ENCODE measurements at places on chromosomes 2 and 18. TPM values are rescaled to one million over a fixed set of nuclear protein-coding genes. Genes with fewer than 3 reads are reported as not detected.

- H3K36me3 ChIP-seq: no peaks in the 10 kb centered on the region
- DNase-seq: peak; percentile 21
- no peak overlapping the region for H3K4me3 ChIP-seq
- no peak overlapping the region for H3K27ac ChIP-seq
- H3K27me3 ChIP-seq: no peaks in the 10 kb centered on the region
Observed at GRCh38 chr2:236665572-236666118, 96.0 kb downstream of the ACKR3 start.

GRCh38 chr2:241534701-241535375, 23.7 kb upstream of the BOK start:
- no peak overlapping the region for H3K27ac ChIP-seq
- no peaks in the 10 kb centered on the region for H3K36me3 ChIP-seq
- H3K4me3 ChIP-seq: no peak overlapping the region
- no peaks in the 10 kb centered on the region for H3K4me1 ChIP-seq
- DNase-seq: no peak

- H3K4me3 ChIP-seq: no peak overlapping the region
- peaks cover 23% of the 10 kb centered on the region for H3K36me3 ChIP-seq
- DNase-seq: no peak
- H3K27ac ChIP-seq: no peak overlapping the region
- peaks cover 4% of the 10 kb centered on the region for H3K4me1 ChIP-seq
- H3K27me3 ChIP-seq: no peaks in the 10 kb centered on the region
Observed at GRCh38 chr2:106117882-106118684, 76.0 kb downstream of the UXS1 start.

- no peaks in the 10 kb centered on the region for H3K36me3 ChIP-seq
- H3K4me3 ChIP-seq: no peak overlapping the region
- H3K4me1 ChIP-seq: no peaks in the 10 kb centered on the region
- H3K27me3 ChIP-seq: no peaks in the 10 kb centered on the region
- no peak overlapping the region for H3K27ac ChIP-seq
Observed at GRCh38 chr2:122031544-122032263, 276.3 kb downstream of the TSN start.

DNA sequence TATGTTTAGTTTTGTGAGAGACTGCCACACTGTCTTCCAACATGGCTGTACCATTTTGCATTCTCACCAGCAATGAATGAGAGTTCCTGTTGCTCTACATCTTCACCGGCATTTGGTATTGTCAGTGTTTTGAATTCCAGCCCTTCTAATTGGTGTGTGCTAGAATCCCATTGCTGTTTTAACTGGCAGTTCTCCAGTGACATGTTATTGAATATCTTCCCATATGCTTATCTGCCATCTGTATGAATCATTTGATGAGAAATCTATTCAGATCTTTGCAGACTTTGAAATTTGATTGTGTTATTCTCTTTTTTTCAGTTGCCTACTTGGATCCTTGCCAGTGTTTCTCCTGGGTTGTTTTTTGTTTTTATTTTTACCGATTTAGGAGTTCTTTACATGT, 99.0 kb downstream of the SNTG2 start:
- no peaks in the 10 kb centered on the region for H3K4me1 ChIP-seq
- no peak overlapping the region for H3K27ac ChIP-seq
- no peak for DNase-seq

DNA sequence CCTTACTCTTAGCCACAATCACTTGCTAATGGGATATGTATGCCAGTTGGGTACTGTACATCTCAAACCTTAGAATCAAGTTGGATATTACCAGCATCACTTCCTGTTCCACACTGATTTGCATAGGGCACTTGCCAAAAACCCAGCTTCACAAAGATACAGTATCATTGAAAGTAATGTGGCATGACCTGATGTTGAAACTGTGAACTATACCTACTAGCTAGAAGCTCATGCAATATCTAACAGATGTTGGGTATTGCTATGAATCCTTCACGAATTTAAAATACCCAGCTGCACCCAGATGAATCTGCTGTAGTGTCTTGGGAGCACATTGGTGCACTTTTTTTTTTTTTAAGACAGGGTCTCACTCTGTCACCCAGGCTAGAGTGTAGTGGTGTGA, 6.5 kb upstream of the STAMBP start:
- H3K36me3 ChIP-seq: no peaks in the 10 kb centered on the region
- H3K4me3 ChIP-seq: no peak overlapping the region
- no peaks in the 10 kb centered on the region for H3K4me1 ChIP-seq
- DNase-seq: no peak
- H3K27me3 ChIP-seq: peaks cover 10% of the 10 kb centered on the region
- H3K27ac ChIP-seq: no peak overlapping the region

DNA sequence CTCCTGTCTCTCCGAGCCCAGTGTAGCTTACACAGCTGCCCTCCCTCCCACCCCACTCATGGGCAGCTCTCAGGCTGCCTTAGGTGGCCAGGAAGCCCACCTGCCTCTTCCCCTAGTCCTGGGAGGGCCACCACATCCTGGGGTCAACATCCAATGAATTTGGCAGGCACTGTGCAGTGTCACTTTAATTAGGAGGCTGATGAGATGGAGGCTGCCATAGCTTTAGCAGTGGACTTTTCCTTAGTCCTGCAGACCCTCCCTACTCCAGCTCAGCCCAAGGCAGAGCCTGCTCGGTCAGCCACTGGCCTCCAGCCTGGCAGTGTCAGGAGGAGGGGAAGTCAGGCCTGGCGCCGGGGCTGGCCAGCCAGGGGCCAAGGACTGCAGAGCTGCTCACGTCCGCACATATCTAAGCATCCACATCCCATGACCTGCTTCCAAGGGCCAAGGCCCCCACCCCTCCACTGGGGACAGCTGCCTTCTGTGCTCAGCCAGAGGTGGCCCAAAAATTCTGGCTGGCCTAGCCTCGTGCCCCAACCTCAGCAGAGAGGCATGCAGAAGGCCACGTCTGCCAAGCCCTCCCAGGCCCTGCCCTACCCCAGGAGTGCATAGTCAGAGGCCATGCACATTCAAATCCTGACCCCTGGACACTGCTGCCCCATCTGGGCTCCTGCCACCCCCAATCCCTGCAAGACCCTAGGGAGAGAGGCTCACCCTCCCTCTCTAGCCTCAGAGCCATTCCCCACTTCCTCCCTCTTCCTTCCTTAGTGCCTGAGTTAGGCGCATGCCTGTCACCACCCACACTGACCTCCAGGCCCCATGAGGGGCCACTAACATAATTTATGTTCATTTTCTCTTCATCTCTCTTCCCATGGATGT, 33.1 kb downstream of the ADRA2B start:
- peaks cover 4% of the 10 kb centered on the region for H3K4me1 ChIP-seq
- H3K27me3 ChIP-seq: peaks cover 4% of the 10 kb centered on the region
- no peak overlapping the region for H3K27ac ChIP-seq
- no peaks in the 10 kb centered on the region for H3K36me3 ChIP-seq
- H3K4me3 ChIP-seq: no peak overlapping the region

DNA sequence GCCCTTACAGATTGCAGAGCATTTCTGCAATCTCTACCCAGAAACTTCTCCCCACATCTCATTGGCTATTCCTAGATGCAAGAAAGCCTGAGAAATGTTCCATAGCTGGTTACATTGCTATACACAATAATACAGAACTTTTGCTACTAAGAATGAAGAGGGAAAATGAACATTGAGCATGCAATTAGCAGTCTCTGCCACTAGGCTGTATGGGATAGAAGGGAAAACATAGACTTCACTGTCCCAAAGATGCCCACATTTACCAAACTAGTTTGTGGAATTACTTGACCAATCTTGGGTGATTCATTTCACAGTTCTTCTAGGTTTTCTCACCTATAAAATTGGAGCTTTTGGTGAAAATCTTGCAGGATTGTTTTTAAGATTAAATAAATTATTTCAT, 265.7 kb upstream of the NT5C1B start:
- no peak overlapping the region for H3K4me3 ChIP-seq
- H3K27ac ChIP-seq: no peak overlapping the region
- H3K36me3 ChIP-seq: no peaks in the 10 kb centered on the region

- peak overlapping the region; percentile 3 for H3K27ac ChIP-seq
- H3K4me1 ChIP-seq: no peaks in the 10 kb centered on the region
- DNase-seq: no peak
- no peaks in the 10 kb centered on the region for H3K27me3 ChIP-seq
- H3K4me3 ChIP-seq: no peak overlapping the region
Observed at GRCh38 chr2:228675646-228676045, 494.2 kb upstream of the SPHKAP start.

DNA sequence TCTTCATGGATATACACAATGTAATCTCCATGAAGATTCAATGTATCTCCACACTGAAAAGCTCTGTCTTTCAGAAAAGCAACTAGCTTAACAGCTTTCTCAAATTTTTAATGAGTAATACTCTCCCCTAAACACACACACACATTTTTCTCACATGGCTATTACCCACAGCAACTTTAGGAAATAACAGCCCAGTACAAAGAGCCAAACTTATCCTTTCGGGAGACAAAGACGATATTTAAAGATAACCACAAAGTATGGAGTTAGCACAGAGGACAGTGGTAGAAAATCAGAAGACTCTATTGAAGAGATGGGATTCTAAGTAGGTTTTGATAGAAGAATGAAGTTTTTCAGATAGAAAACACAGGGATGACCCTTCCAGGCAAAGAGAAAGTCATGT, 394.9 kb upstream of the TRIB2 start:
- no peak overlapping the region for H3K27ac ChIP-seq
- H3K4me1 ChIP-seq: peaks cover 30% of the 10 kb centered on the region
- no peaks in the 10 kb centered on the region for H3K27me3 ChIP-seq

DNA sequence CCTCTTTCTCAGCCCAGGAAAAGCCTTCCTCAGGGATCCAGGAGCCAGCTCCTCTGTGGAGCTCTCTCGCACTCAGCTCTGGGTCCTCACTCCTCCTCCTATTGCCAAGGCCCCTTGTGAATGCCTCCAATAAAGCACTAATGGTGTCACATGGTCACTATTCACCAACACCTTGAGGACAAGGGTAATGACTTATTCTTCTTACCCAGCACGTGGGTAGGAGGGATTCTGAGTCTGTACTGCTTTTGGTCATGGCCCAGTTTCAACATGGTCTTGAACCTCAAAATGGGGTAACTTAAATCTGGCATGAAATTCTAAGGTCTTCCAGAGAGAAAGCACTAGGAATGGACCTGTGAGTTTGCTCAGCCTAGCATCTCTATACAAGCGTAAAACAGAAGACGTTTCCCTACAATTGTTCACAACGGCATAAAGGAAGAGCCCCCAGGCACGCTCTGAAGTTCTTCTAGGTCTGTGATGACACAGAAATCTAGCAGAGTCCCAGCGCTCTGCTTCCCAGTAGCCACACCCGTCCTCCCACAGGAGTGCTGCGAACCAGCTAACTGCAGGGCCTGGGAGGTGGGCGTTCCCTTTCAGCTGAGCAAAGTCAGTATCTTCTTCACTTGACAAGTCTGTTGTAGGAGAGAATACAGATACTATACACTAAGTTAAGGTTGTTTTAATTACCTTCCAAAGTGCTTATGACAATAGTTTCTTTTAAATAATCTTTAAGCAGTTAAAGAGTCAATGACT, 14.6 kb upstream of the KIDINS220 start:
- H3K4me1 ChIP-seq: peaks cover 3% of the 10 kb centered on the region
- no peak overlapping the region for H3K27ac ChIP-seq
- peaks cover 4% of the 10 kb centered on the region for H3K27me3 ChIP-seq
- H3K36me3 ChIP-seq: no peaks in the 10 kb centered on the region

DNA sequence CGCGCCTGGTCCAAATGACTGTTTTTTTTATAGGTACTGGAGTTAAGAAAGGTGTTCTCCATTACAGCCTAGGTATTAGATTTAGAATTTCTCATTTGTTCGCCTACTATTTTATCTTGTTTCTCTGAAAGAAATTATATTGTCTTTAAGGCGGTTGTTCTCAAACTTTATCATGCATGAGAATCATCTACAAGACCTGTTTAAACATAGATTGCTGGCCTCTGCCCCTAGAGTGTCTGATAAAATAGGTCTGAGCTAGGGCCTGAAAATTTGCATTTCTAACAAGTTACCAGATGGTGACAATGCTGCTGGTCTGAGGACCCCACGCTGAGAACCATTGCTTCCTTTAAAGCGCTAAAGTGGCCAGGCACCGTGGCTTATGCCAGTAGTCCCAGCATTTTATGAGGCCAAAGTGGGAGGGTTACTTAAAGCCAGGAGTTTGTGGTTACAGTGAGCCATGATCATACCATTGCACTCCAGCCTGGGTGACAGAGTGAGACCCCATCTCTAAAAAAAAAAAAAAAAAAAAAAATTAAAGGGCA, 34.0 kb upstream of the RNF138 start:
- H3K4me1 ChIP-seq: no peaks in the 10 kb centered on the region
- no peak overlapping the region for H3K27ac ChIP-seq
- no peak for DNase-seq
- H3K4me3 ChIP-seq: no peak overlapping the region

DNA sequence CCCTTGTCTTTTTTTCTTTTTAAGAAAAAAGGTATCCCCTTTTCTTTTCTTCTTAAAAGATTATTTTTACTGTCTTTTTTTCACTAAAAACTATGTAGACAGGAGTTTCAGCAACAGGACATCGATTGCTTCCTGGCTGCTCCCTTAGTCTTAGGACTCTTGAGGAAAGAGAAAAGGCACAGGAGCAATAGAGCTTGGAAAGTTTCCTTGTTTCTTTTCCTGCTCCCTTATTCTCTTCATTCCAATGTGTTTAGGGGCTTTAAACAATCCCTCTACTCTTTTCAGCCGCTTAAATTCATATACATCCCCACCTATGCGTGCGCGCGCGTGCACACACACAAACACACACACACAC, 225.9 kb upstream of the FBXO11 start:
- no peak overlapping the region for H3K27ac ChIP-seq

DNA sequence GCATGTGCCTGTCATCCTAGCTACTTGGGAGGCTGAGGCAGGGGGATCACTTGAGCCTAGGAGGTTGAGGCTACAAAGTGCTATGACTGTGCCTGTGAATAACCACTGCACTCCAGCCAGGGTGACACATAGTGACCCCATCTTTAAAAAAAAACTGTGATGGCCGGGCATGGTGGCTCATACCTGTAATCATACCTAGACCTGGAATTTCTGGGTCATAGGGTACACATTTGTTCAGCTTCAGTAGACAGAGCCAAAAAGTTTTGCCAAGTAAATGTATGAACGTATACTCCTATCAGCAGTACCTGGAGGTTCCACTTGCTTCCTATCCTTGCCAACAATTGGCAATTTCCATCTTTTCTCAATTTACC, 6.4 kb upstream of the IGFBP2 start:
- H3K27me3 ChIP-seq: no peaks in the 10 kb centered on the region
- no peaks in the 10 kb centered on the region for H3K4me1 ChIP-seq
- no peak for DNase-seq
- H3K27ac ChIP-seq: no peak overlapping the region
- H3K36me3 ChIP-seq: no peaks in the 10 kb centered on the region
- H3K4me3 ChIP-seq: no peak overlapping the region

The EMILIN1 gene
- total RNA-seq: 3.0 TPM

The CYRIA gene
- 4.0 TPM for total RNA-seq

The TNS1 gene
- 64.4 TPM for total RNA-seq

The LOXHD1 gene
- 0.30 TPM for total RNA-seq

The REG1B gene
- not detected for total RNA-seq

The AFG3L2 gene
- 58.7 TPM for total RNA-seq
